LoVo (cell line): ENCODE measurements at places on chromosomes 11 and 22.
A peak's percentile ranks its signal among the peaks of the same experiment; 100 is the strongest.

DNA sequence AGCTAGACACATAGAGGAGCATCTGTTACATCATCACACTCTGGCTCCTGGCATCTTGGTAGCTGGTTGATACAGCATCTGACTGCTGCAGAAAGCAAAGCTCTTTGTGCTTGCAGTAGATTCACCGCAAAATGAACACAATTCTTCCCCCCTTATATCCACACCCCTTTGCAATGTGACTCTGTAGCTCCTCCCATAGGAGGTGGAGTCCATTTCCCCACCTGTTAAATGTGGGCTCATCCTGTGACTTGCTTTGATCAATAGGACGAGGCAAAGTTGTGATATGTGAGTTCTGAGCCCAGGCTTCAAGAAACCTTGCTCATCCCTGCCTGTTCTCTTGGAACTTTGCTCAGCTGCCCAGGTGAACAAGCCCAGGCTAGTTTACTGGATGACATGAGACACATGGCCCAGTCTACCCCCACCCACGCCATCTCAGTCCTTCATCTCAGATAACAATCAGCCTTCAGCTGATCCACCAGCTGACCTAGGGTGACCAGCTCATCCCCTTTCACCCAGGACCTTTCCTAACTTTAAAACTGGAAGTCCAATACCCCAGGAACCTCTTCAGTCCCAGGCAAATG lies 272.2 kb downstream of the TENM4 start:
- no peak for DNase-seq

DNA sequence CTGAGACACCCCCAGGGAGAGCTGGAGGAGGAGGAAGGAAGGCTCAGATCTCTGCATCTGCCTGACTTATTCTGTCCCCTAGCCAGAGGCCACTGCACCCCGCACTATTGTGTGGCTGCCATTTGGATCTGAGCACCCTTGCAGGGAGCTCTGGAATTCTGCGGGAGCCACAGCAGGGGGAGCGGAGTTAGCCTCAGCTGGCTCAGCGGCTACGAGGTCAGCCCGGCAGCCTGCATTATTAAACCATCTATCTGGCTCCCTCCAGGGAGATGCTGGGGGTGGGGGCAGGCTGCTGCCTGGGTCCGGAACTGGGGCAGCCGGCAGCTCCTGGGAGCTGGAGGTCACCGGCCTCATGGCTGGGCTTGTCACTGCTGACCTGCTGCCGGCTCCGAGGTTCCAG lies 6.5 kb upstream of the ELFN2 start:
- DNase-seq, result no peak

DNA sequence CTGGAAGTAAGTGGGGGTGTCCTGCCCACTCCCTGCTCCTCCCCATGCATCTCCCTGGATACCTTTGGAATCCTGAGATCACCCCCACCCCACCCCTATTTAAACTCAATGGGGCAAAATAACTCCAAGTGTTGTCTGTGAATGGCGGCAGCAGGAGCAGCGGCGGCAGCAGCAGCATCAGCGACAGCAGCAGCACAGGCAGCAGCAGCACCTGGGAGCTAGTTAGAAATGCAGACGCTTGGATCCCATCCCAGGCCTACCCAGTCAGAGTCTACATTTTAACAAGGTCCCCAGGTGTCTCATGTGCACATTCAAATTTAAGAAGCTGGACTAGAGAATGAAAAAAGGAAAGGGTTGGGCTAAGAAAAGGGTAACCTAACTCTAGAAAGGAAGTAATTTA lies 82.6 kb downstream of the SEZ6L start:
- no peak for DNase-seq

GRCh38 chr11:33582636-33583325 lies 117.8 kb downstream of the C11orf91 start:
- DNase-seq, result no peak

GRCh38 chr11:67604815-67605214 lies 1.9 kb upstream of the NDUFV1 start:
- no peak for DNase-seq

DNA sequence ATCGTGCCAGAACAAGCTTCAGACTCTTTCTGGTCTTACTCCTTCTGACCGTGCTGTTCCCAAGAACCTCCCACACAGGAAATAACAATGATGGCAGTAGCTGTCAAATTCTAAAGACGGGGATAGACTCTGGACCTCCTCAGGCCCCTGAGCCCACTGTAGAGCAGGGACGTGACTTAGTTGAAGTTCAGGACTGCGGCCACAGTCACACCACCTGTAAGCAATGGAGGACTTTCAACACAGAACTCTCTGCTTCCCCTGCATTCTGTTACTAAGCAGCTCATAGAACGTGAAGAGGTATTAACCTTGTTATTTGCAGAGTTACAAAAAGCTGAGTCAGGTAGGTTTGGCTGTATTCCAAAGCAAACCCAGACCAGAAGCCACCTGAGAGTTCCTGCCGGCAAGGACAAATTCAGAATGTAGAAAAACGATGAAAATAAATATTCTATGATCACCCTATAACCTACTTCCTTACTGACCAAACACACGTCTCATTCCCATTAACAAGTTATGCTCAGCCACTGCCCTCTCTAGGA lies 12.7 kb downstream of the TMEM45B start:
- peak; percentile 74 for DNase-seq

DNA sequence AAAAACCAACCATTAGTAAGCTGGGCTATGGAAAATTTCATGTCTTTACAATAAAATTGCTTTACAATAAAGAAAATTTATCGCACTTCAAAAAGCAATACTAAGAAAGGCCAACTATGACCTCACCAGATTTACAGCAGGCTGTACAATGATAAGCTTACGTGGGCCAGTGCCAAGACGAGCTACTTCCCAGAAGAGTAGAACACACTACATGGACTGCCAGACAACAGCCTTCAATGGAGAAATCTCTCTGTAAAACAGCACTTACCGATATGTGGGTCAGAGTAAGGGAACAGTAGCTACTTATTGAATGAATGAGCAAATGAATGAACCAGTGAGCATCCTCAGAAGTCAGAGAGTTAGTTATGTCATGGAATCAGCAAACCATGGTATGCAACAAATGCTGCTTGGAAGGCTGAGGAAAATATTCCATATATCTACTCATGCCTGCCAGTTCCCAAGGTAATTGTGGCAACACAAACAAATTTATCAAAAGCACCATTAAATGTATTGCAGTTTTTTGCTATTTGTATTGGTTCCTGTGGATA lies 74.4 kb downstream of the SLC36A4 start:
- DNase-seq, result no peak

DNA sequence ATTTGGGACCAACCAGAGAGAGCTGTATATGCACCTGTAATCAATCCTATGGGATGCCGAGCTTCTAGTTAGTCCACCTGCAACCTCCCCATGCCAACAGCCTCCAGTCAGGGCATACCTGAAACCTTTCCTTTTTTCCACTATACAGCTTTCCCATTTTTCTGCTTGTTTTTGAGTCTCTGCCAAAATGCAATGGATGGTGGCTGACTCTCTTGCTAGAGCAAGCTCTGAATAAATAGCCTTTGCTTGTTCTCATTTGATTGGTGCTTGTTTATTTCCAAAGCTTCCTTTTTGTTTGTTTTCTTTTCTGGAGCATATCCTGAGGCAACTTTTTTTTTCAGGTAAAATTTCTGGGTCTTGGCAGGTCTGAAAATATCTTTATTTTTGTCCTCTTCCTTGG lies 58.0 kb upstream of the PLET1 start:
- DNase-seq, result no peak

GRCh38 chr11:35262056-35262455 lies 123.1 kb downstream of the CD44 start:
- no peak for DNase-seq

GRCh38 chr11:65927904-65928397 lies 8.7 kb downstream of the DRAP1 start:
- no peak for DNase-seq

GRCh38 chr22:48379371-48379770 lies 1448.3 kb downstream of the BRD1 start:
- no peak for DNase-seq
